Osteoblast (primary cell): ENCODE measurements at places on chromosomes 1 and 21. TPM values are rescaled to one million over a fixed set of nuclear protein-coding genes. Genes with fewer than 3 reads are reported as not detected.

DNA sequence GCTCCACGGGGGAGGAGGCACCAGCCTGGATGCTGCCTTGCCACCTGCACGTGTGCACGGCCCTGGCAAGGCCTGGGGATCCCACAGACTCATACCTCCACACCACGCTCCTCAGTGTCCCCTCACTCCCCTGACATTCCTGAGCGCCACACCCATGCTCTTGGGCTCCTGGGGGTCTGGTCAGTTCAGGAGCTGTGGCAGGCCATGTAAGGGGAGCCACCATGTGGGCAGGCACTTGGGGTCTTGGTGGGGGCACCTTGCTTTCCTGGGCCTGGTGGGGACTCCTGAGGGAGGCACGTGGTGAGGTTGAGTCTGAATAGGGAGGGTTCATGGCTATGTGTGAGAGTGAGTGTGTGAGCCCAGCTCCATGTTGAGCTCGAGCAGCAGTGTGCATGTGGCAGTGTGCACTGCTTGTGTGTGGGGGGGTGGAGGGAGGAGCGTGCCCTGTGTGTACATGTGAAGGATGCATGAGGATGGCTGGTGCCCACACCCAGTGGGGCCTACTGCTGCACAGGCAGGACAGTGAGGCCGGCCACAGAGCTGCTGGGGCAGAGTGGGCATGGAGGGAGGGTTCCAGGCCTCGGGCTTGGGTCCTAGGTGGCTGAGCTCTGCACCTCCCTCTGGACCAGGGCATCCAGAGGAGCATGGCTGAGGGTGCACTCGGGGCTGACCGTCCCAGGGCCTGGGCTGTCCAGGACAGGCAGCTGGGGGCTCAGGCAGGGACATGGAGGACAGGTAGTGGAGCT is 1.6 kb downstream of the GJC2 start:
- peak; percentile 69 for DNase-seq
- peak overlapping the region; percentile 10 for H3K27ac ChIP-seq
- H3K36me3 ChIP-seq, result peaks cover 4% of the 10 kb centered on the region
- H3K27me3 ChIP-seq, result no peaks in the 10 kb centered on the region
- peaks cover 19% of the 10 kb centered on the region for H3K4me1 ChIP-seq

GRCh38 chr1:105686874-105687690 is 1369.4 kb upstream of the PRMT6 start:
- no peaks in the 10 kb centered on the region for H3K27me3 ChIP-seq
- no peak overlapping the region for H3K4me3 ChIP-seq

DNA sequence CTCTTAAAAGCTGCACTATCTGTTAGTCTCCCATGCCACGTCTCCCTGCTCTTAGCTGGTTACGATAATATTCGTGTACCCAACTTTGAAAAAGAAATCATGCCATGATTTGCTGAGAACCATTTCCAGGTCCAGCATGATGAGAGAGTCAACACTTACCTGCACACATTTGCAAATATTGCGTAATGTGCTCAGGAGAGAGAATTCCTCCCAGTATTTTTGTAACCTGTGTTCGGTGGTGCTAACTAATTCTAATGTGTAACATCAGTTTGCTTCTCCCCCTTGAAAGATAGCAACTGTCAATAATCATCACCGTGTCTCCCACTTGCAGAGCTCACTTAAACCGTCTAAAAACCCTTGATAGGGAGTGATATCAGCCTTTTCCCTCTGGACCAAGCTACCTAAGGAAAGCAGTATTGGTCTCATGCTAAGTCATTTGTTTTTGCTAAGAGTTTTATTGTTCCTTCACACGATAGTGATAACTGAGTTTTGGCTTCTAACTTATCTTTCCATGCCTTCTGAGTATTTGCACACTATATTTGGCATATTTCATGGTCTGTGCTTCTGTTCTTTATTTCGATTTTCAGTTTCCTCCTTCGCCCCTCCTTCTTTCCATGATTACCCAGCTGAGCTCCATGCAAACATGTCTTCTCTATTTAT is 61.1 kb upstream of the IRF2BP2 start:
- no peak for DNase-seq
- H3K27ac ChIP-seq, result no peak overlapping the region
- H3K27me3 ChIP-seq, result no peaks in the 10 kb centered on the region
- H3K36me3 ChIP-seq, result no peaks in the 10 kb centered on the region

- H3K4me1 ChIP-seq, result no peaks in the 10 kb centered on the region
- no peaks in the 10 kb centered on the region for H3K36me3 ChIP-seq
- H3K27me3 ChIP-seq, result peaks cover 5% of the 10 kb centered on the region
- H3K27ac ChIP-seq, result no peak overlapping the region
- DNase-seq, result no peak
Measured at GRCh38 chr1:62307446-62307845, 11.8 kb downstream of the KANK4 start.

DNA sequence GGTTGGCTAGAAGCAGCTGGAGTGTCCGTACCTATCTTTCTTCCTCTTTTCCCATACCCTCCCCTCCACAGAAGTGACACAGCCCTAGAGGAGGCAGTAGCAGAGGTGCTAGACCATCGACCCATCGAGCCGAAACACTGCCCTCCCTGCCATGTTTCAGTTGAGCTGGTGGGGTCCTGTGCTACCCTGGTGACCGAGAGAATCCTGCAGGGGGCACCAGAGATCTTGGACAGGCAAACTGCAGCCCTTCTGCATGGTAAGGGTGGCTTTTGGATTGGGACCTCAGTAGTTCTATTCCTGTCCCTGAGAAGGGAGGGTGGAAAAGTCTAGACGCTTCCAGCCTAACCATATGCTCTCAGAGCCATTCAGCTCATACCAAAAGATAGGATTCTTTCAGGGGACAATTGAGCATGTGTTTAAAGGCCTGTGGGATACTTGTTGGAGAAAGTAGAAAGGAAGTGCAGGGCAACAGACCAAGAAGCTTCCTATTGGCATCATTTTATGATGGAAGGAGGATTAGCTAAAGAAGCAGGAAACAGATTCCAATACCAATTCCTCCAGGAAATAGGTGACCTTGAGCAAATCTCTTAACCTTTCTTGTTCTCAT is 11.7 kb upstream of the BNIPL start:
- H3K27ac ChIP-seq, result no peak overlapping the region
- no peaks in the 10 kb centered on the region for H3K27me3 ChIP-seq
- peak; percentile 88 for DNase-seq
- H3K4me1 ChIP-seq, result no peaks in the 10 kb centered on the region
- H3K4me3 ChIP-seq, result no peak overlapping the region

- no peak overlapping the region for H3K4me3 ChIP-seq
- peaks cover 9% of the 10 kb centered on the region for H3K4me1 ChIP-seq
- no peak overlapping the region for H3K27ac ChIP-seq
Measured at GRCh38 chr1:243539636-243540035, 283.8 kb downstream of the SDCCAG8 start.

- H3K36me3 ChIP-seq, result no peaks in the 10 kb centered on the region
- no peak overlapping the region for H3K27ac ChIP-seq
- H3K4me1 ChIP-seq, result no peaks in the 10 kb centered on the region
- H3K4me3 ChIP-seq, result no peak overlapping the region
- DNase-seq, result no peak
Measured at GRCh38 chr1:81407000-81407821, 393.5 kb upstream of the ADGRL2 start.

S100A2 gene
- total RNA-seq, result 1.8 and 2.1 TPM in 2 replicates

ITGB2 gene
- 13.3 and 15.2 TPM in 2 replicates for total RNA-seq
